Osteoblast (primary cell): ENCODE measurements at places on chromosomes 7 and 10. TPM values are rescaled to one million over a fixed set of nuclear protein-coding genes. Genes with fewer than 3 reads are reported as not detected.

GRCh38 chr10:78780551-78780961 lies 288.2 kb upstream of the ZMIZ1 start:
- DNase-seq, result no peak

BLNK gene
- total RNA-seq, result under 0.01 and 0.36 TPM in 2 replicates

GRCh38 chr10:103926722-103927319 lies 8.8 kb upstream of the STN1 start:
- no peak for DNase-seq

TIMM23 gene
- 60.4 and 62.6 TPM in 2 replicates for total RNA-seq

GRCh38 chr10:19966751-19967150 lies 150.5 kb downstream of the PLXDC2 start:
- no peak for DNase-seq
